Stimulated activated CD4-positive, alpha-beta T cell treated with anti-CD3 and anti-CD28 coated beads, Interleukin-4, amount 100 ng/mL, for 1 hour (primary cell): ENCODE measurements at places on chromosomes 11 and 22.

DNA sequence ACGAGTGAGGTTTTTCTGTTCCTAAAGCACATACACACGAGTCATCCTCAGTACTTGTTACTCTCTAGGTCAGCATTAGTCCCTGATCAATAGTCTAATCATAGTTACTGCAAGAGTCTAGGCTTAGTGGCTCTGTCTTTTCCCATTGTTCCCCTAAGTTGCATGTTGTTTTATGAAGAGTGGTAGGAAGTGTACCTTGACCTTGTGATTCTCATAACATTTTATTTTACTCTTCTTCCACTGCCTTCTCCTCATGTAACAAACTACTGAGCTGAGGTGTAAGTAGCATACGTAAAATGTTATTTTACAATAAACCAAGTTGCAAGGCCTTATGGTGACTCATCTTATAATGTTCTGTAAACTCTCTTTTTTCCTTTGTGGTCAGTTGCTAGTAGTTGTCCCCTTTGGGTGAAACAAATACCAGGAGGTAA, 15.0 kb downstream of the METTL15 start:
- DNase-seq: no peak

DNA sequence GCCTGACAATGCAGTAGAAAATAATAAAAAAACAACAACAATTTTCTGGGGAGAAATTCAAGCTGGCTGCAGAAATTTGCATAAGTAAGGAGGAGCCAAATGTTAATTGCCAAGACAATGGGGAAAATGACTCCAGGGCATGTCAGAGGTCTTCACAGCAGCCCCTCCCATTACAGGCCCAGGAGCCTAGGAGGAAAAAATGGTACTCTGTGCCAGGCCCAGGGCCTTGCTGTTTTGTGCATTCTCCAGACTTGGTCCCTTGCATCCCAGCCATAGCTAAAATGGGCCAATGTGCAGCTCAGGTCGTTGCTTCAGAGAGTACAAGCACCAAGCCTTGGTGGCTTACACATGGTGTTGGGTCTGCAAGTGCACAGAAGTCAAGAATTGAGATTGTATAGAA, 45.5 kb downstream of the MS4A2 start:
- DNase-seq: no peak

DNA sequence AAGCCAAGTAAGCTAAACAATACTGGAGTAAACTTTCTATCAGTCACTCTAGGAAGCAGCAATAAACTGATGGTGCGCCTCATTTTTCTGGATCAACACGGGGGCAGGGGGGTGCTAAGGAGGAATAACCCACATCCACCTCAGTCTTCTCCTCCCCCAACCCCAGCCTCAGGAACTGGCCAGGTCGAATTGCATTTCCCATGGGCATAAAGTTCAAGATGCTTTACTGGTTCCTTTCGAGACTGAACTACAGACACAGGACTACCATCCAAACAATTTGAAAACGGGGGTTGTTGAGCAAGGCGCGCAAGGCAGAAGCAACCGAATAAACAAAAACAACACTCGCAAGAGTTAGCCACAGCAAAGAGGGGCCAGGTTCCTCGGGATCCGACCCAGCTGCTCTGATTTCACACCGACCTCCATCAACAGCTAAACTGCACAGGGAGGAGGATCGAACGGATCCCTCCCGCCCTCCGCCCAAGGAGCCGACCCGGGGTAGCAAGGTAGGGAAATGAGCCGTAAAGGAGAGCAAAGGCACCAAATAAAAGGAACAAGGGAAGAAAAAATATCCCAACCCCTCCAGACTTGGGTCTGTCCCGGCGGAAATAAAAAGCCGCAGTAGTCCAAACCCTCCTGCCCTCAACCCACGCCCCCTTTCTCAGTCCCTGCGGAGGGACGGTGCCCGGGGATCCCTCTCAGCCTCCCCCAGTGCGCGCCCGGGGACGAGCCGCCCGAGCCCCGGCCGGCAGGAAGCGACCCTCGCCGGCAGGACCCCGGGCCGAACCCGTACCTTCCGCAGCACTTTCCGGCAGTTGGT, 801 bp downstream of the SESN3 start:
- DNase-seq: peak; percentile 26

- DNase-seq: no peak
Observed at GRCh38 chr11:89521294-89521693, 30.1 kb upstream of the NOX4 start.

DNA sequence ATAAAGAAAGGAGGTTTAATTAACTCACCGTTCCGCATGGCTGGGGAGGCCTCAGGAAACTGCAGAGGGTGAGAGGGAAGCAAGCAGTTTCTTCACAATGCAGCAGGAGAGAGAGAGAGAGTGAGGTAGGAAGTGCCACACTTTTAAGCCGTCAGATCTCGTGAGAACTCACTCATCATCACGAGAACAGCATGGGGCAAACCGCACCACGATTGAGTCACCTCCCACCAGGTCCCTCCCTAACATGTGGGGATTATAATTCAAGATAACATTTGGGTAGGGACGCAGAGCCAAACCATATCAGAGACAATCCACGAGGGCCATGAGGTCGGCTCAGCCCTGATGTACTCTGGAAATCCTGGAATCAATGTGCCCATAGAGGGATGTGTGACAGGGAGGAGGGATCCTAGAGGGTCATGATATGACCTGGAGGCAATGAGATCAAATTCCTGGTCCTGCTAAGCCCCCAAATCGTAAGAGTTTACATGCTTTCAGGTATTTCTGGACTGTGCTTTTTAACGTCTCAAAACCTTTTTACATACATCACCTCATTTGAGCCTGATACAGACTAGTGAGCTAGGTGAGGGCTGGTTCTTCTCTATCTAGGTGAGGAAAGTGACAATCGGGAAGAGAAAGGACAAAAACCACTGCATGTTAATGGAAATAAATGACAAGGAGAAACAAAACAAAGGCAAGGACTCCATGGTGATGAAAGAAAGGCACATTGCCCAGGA, 19.5 kb upstream of the RASSF10 start:
- no peak for DNase-seq

- DNase-seq: no peak
Observed at GRCh38 chr11:1270476-1270875, 39.0 kb downstream of the TOLLIP start.

DNA sequence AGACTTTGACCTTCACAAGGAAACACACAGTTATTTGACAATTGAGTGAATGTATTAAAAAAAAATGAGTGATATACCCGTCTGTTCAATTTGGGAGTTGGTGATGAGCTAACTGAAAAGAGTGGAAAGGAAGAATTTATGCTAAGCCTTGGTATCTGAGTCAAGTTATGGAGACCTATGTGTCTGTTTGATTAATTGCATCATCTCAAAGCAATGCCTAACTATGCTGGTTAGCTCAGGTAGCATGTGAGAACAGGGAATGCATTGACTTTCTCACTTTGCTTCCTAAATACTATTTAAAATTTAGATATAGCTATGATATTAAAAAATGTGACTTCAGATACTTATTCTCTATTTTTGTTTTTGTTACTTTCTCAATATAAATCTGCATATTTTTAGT, 110.5 kb downstream of the DDX10 start:
- DNase-seq: no peak

GRCh38 chr11:101741479-101742175, 157.8 kb upstream of the TRPC6 start:
- no peak for DNase-seq

GRCh38 chr11:116416852-116417251, 355.9 kb downstream of the BUD13 start:
- no peak for DNase-seq

DNA sequence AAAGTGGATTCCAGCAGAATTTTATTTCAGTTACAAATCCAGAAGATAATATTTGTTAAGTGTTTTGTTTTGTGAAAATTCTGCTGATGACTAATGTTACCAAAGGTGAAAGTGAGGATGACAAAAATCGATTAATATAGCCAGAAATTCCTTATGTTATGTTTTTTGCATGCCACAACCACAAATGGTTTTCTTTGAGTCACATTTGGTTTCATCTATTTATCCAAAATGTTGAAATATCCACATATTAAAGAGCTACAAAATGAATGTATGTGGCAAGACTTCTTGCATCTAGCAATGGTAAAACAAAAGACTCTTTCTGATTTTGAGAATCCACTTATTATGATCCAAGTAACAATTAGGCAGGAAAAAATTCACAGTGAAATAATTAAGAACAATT, 150.1 kb upstream of the LRRC4C start:
- no peak for DNase-seq

GRCh38 chr11:62671608-62672389, at the start of the genes LBHD1 and UQCC3:
TSS of gene LBHD1 (minus strand) at chr11:62672267. CDS start at chr11:62670031, 2,236 bp downstream.
TSS of gene UQCC3 (plus strand) at chr11:62671673. CDS start at chr11:62671746, 73 bp downstream.
- peak; percentile 71 for DNase-seq

GRCh38 chr11:116962108-116962507, 124.7 kb upstream of the APOA1 start:
- no peak for DNase-seq

GRCh38 chr11:92026664-92027063, 198.0 kb upstream of the FAT3 start:
- DNase-seq: no peak

DNA sequence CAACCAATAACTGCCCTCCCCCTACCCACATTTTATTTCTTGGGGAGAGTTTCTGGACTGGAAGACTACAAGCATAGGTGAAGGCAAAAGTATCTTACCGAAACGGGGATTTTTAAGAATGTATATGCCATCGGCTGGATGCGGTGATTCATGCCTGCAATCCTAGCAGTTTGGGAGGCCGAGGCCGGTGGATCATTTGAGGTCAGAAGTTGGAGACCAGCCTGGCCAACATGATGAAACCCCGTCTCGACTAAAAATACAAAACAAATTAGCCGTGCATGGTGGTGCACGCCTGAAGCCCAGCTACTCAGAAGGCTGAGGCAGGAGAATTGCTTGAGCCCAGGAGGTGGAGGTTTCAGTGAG, 20.8 kb upstream of the SLN start:
- DNase-seq: no peak

DNA sequence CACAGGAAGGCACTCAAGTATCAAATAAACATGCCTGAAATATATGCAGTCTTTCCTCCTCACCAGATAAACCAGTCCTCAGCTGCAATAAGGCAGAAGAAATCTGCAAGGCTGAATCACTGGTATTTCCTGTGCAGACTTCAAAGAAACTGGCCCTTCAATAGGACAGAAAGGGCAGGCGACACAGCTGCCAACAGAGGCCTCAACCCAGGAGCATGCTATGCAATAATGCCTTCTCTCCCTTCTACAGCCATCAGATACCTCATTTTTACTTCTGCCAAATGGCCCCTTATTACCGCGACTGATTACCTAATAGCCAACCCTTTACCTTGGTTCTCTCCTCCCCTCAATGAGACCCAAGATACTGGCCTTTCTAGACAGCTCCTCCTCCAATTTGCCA, 8.0 kb downstream of the NUMA1 start:
- no peak for DNase-seq

DNA sequence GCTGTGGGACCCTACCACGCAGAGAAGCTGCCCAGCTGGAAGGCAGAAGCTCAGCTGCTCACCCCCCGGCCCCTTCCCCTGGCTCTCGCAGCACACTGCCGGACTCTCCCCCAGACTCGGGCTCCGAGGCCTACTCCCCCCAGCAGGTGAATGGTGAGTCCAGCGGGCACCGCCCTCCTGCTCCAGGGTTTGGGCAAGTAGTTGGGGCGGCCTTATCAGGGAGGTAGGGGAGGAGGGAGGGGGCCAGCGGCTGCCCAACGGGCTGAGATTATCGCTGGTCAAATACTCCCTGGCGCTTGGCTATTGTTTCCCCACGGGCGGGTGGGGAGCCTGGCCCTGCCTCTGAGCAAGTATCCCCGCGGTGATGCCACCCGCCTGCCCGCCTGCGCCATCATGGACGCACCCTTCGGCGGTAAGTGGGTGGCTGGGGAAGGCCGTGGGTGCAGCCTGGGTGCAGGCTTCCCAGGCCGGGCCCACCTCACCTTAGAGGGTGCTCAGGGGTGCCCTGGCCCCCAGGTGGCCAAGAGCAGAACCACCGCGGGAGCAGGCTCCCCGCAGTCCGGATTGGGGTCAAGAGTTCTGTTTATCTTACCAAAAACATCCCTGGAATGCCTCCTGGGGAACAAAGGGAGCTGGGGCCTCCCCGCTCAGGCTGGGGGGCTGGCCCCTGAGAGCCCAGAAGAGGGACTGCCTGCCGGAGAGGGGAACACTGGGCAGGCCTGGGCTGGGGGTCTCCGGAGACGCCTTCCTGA, 16.9 kb downstream of the MYRF start:
- DNase-seq: no peak

DNA sequence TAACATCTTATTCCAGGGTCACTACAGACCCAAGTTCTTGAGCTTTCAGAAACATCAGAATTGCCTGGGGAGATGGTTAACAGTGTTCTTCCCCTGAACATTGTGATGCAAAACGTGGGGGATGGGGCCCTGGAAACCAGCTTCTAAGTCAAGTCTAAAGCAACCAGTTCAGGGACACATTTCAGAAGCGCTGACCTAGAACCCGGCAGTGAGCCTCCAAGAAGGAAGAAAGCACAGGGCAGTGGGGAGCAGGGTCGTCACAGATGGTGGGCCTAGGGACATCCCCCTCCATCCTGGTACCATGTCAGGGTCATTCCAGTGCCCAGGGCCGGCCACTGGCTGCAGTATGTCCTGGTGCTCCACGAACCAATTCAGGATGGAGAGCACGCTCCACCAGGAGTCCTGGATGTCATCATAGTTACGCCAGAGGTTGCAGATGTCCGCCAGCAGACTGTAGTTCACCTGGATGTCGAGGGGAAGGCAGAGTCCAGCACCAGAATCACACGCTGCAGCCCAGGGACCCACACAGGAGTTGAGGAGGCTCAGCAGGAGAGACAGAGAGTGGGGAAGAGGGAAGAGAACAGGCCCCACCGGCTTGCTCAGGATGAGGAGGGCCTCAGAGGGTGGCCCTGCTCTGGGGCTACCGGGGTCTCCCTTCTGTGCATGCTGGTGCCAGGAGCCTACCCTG, 5.0 kb downstream of the NAGA start:
- DNase-seq: no peak

- DNase-seq: no peak
Observed at GRCh38 chr11:79794057-79794456, 353.2 kb upstream of the TENM4 start.

GRCh38 chr11:69801513-69802335, 17.5 kb downstream of the FGF3 start:
- peak; percentile 33 for DNase-seq

- no peak for DNase-seq
Observed at GRCh38 chr11:46383404-46383758, 1.9 kb downstream of the MDK start.

GRCh38 chr11:110509472-110509871, 79.7 kb downstream of the FDX1 start:
- DNase-seq: no peak

DNA sequence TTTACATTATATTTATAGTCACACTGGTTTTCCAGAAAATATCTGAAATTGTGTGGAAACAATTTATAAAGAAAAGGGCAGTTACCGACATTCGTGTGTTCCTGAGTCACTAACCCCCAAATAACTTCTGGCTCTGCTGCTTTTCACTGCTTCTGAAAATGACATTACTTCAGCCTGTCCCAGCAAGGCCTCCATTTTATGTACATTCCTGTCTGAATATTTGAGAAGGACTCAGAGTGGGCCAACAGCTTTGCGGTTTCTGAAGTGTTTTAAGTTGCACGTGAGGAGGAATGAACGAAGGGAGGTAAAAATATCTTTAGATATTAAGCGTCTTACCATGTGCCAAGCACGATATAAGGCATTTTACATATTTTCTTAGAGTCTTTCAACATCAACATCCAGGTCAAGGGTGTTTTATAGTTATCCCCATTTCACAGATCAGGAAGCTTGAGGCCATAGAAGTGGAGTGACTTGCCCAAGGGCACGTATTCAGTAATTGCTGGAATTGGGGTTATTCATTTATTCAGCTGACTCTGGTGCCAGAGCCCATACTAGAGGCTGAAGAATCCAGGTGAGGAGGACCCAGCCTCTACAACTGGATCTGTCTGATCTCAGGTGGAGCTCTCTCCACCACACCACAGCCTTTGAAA, 30.8 kb upstream of the WNT11 start:
- no peak for DNase-seq

- DNase-seq: no peak
Observed at GRCh38 chr11:20443596-20443995, 56.1 kb downstream of the PRMT3 start.
